HCT116 (cell line): ENCODE measurements at places on chromosomes 11 and 22.

DNA sequence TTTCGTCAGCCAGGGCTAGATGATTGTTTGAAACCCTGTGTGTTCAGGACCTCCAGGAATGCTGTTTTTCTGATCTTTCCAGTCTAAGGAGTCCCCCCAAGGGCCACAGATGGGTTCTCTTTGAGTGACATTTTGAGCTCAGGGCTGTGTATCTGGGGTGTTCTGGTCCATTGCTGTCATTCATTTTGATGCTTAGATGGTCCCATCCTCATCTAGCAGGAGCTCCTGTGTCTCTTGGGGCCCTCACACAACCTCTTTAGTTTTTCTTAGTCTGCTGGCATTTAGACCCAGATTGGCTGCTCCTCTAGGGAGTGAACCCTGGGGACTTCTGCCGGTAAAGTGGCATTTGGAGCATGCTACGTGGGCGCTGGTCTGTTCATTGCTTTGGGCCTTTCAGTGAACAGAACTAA is 39.1 kb downstream of the MED15 start:
- no peak for DNase-seq

- DNase-seq, result no peak
Measured at GRCh38 chr11:10898003-10898762, 40.3 kb upstream of the ZBED5 start.

GRCh38 chr22:47564651-47565434 is 802.4 kb downstream of the TBC1D22A start:
- DNase-seq, result no peak

DNA sequence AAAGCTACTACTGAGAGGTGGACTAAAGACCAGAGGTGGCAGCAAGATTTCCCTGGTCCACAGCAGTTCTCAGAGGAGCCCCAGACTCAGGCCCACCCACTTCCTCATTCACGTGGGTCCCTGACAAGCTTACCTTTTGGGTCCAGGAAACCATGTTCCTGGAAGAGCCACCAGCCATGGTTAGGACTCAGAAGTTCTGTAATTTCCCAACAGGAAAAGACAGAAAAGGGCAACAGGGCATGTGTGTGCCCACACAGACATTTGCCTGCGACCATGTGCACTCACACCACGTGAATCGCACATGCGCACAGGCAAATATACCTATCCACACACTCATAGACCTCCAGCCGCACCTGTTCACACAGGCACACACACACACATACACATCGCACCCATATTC is 42.9 kb downstream of the LRRC32 start:
- DNase-seq, result no peak

- no peak for DNase-seq
Measured at GRCh38 chr22:20586403-20586745, 79.0 kb downstream of the MED15 start.

GRCh38 chr11:27997344-27997743 is 110.6 kb downstream of the KIF18A start:
- DNase-seq, result no peak

DNA sequence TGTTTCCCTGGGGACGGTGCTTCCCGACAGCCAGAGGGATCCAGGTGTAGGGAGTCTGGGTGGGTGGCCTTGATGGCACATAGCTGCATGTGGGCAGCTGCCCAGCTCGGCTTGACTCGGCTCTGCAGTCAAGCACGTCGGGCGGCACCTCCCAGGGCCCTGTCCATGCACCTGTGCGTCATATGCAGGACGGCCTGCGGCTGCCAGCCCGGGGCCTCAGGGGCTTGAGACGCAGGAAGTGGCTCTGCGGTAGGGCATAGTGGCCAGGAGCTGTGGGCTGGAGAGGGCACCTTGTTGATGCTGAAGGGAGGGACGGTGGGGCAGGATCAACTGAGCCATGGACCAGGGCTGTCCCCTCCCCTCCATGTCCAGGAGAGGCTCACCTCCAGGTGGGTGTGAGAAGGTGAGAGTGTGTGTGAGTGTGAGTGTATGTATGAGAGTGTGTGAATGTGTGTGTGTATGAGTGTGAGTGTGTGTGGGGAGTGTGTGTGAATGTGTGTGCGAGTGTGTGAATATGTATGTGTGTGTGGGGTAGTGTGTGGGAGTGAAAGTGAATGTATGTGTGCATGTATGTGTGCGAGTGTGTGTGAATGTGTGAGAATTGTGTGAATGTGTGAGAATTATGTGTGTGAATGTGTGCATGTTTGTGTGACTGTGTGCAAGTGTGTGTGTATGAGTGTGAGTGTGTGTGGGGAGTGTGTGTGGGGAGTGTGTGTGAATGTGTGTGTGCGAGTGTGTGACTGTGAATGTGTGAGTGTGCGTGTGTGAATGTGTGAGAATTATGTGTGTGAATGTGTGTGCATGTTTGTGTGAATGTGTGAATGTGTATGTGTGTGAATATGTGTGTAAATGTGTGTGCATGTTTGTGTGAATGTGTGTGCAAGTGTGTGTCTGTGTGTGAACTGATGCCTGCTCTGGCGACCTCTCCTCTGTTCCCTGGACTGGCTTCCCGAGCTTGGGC is 5.7 kb upstream of the SUN2 start:
- no peak for DNase-seq

GRCh38 chr11:8870411-8871170 is 40.4 kb upstream of the AKIP1 start:
- DNase-seq, result peak; percentile 68

DNA sequence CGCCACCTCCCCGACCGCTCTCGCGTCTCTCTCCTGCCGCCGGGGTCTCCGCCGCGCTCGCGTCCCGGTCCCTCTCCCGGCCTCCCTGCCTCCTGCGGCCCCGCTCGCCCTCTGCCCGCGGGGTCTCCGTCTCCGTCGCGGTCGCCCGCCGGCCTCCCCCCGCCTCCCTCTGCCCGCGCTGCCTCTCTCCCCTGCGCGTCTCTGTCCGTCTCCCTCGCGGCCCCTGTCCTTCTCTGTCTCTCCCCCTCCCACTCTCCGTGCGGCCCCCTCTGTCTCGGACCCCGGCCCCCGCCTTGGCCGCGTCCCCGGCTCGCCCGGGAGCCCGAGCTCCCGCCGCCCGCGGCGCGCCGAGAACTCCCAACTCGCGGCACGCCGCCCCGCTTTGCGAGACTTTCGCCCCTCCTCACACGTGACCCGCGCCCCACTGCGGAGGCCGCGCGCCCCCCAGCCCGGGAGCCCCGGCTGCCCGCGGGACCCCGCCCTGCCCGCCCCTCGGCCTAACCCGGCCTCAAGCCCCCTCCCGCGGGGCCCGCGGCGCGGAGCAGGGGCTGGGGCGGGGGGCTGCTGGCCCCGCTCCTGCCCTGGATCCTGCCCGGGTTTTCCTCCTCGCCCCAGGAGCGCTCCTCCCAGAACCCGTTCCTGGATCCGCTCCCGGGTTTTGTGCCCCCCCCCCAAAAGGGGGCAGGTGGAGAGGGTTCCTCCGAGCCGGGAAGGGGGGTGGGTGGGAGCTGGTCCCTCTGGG is 702 bp upstream of the KCNJ4 start:
- no peak for DNase-seq

GRCh38 chr11:64762674-64763525 is 3.1 kb upstream of the PYGM start:
- no peak for DNase-seq

DNA sequence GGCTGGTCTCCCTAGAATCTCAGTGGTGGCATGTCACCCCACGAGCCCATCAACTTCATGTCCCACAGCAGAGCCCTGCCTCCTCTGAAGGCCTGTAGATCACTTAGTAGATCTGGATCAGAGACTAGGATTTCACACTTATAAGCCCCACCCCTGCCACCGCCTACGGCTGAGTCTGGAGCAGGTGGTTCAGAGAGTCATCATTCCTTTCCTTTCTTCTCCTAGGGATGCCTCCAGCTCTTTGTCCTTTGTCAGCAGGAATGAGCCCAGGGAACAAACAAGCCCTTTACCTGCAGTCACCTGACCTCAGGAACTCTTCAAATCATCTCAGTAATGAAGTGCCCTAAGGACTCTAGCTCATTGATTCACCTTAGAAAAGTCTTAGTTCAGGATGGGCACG is 37.8 kb downstream of the SCGB1A1 start:
- DNase-seq, result no peak

DNA sequence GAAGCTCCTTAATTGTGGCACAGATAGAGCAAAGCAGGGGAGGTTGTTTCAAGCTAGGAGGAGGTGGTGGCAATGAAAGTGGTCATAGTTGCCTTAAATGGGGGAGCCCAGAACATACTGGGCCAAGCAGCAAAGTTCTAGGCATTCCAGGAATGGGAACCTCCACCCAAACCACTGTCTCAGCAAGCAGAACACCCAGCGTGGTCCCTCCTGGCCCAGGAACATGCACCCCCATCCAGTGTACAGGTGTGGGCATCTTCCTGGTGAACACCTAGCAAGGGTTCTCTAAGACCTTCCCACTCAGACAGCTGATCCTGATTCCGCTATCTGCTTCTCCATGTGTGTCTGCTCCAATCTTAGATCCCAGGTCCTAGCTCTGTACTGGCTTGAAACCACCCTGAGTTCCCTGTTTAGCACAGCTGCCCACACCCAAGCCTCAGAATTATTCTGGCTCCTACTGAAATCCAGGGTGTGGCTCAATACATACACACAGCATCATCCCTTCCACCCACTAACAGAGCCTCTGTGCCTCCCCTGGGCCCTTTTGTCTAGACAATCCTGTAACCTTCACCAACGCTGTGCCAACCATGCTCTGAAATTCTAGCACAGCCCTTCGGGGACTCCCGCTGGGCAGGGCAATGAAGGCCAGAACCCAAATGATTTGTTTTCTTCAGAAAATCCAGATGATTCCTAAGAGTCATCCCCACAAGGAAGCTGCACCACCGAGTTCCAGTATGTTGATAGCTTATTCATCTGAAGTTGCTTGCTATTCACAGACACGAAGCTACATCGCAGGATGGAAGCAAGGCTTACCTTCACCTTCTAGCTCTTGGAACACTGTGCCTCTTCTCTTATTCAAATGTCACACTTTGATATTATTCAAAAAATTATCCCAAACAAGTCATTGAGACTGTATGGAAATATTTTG is 76.6 kb downstream of the ABTB2 start:
- DNase-seq, result no peak

DNA sequence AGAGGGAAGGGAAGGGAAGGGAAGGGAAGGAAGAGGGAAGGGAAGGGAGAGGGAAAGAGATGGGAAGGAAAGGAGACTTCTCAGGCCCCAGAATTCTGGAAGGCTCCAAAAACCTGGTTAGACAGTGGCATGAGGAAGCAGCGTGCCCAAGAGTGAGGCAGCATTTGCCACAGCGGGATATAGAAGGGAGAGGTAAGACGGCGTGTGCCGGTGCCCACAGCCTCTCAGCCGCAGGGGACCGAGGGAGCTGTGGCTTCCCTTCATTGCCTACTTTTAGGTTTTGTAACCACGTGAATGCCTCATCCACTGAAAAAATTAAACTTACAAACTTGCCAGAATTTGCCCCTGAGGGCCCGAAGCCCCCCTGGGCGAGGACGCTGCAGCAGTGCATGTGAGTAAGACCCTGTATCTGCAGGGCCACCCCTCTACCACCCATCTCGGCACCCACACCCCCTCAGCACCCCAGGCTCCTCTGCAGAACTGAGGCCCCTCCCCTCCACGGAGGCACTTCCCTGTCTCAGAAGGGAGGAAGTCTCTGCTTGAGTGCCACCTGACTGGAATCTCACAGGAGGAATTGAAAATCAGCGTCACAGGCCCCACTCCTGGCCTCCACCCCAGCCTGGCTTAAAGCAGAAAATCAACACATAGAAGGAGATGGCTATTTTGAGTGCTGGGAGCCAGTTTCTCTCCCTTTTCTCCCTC is 58.1 kb downstream of the LINC01488 start:
- no peak for DNase-seq

DNA sequence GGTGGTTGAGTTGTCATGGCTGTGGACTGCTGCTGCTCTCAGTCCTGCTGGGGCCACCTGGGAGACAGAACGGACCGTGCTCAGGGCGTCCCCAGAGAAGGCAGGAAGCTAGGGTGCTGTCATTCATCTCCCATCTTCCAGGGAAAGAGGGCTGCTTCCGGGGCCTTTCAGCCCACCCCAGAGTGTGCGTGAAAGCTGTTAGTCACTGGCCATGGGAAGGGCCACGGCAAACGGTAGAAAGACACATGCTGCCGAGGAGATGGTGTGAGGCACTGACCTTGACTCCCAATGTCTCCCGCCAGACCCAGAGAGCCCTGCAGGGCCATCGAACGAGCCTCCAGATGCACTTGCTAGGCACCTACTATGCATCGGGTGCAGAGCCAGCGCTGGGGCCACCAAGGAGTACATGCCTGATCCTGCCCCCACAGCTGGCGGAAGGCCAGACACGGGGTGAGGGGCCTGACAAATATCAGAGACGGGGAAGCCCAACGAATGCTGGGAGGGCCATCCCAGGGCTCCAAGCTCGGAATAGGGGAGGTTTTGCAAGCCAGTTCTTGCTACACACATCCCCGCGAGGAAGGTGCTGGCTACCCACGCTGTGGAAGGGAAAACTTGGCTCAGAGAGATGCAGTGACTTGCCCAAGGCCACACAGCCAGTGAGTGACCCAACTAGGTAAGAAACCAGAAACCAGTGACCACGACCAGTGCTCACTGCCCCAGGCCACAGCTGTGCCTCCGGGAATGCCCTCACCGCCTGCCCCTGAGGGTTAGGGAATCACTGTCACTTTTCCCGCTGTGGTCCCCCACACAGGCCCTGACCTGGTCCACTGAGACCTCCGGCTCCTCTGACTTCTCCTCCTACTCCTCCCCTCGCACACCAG is 10.1 kb downstream of the RAC2 start:
- no peak for DNase-seq

GRCh38 chr11:13917264-13917663 is 45.3 kb upstream of the SPON1 start:
- no peak for DNase-seq
